ENCODE measurements at places on chromosomes 3 and 15.

DNA sequence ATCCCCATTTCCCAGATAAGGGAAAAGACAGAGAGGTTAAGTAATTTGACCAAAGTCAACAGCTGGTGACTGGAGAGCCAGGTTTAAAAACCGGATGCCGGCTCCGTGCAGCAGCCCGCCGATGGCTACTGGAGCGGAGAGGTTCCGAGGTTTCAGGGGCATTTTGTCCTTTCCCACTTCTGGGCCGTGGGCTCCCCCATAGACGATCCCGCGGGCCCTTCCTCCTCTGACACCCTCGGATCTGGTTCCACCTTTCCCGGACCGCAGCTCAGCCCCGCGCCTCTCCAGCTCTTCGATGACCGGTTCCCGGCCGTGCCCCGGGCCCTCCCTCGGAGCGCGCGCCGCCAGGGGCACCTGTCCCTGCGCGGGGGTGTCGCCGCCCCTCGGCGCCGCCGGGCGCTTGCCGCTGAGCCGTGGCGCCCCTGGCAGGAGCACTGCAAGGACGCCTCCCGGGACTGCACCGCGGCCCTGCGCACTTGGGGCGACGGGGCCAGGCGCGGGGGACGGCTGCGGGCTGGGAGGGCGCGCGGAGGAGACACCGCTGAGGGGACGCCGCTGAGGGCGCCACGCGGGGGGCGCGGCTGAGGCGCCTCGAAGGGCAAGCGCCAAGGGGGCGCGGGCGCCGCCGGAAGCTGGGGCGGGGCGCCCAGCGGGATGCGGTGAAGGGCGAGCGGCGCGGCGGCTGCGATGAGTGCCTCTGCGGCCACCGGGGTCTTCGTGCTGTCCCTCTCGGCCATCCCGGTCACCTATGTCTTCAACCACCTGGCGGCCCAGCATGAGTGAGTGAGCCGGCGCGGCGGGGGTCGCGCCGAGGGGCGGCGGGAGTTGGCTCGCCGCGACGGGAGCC lies at the start of gene TM6SF1:
Gene TM6SF1 (plus strand): TSS at position 652 of the 847 bp plus-strand sequence. CDS start 36 bp downstream, at position 688.
- no peak for DNase-seq

- DNase-seq, result no peak
These were observed 327.9 kb upstream of the EPHA3 start for GRCh38 chr3:88779482-88779881.

DNA sequence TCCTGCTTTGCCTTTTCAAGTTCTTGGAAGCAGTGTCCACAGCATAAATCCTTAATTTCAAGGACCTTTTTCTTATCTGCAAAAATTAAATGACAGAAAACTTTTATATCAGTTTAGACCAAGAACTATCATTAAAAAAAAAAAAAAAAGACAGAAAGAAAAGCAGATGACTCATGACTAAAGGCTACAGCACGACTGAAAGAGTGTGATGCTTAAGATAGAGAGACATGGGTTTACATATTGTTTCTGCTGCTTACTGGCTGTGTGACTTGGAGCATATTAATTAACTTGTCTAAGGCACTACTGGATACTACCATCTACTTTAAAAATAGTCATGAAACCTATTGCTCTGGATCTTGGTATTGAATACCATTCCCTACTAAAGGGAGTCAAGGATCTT lies 62.3 kb downstream of the CEP152 start:
- no peak for DNase-seq

DNA sequence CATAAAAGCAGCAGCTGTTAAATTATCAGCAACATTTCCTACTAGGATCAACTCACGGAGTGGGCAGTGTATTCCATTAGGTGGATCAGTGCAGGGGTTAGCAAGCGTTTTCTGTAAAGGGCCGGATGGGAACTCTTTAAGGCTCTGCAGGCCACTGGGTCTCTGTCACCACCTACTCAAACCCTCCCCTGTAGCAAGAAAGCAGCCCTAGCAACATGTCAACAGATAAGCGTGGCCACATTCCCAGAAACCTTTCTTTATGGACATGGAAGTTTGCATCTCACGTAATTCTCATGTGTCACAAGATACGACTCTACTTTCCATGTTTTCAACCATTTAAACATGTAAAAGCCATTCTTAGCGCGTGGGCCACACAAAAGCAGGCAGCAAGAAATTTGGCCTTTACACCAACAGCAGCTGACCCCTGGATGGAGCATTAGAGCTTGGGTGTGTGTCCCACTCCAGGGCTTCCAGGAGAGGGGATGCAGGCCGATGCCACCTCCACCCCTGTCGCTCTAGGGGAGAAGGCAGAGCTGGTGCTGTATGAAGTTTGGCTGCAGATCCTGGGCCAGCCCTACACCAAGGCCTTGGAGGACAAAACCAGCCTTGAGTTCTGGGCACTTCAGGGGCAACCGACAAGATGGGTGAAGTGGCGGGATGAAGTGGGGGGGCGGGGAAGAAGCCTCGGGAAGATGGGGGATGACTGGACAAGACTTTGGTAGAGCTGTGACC lies 48.2 kb upstream of the CSPG4 start:
- no peak for DNase-seq

DNA sequence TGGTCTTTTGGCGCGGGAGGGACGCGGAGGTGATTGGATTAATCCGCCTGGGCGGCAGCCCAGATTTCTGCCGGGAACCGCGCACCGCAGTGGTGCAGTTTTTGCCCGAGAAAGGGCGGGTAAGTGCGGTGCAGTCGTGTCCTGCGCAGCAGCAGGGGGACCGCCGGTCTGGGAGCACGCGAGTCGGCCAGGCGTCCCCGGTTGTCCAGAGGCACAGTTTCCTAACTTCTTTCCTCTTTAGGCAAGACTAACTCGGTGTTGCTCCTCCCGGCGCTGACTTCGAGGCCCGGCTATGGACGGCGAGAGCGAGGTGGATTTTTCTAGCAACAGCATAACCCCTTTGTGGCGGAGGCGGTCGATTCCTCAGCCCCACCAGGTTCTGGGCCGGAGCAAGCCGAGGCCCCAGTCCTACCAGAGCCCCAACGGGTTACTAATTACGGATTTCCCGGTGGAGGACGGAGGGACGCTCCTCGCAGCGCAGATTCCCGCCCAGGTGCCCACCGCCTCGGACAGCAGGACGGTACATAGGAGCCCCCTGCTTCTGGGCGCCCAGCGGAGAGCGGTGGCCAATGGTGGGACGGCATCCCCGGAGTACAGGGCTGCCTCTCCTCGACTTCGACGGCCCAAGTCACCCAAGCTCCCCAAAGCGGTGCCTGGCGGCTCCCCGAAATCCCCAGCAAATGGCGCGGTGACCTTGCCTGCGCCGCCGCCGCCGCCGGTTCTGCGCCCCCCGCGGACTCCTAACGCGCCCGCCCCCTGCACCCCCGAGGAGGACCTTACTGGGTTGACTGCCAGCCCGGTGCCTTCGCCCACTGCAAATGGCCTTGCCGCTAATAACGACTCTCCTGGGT lies 736 bp downstream of the ARHGEF26 start:
- no peak for DNase-seq

- no peak for DNase-seq
These were observed 133.0 kb downstream of the FBLN2 start for GRCh38 chr3:13681931-13682330.

GRCh38 chr3:56375654-56376053 lies 92.6 kb downstream of the ERC2 start:
- DNase-seq, result no peak

DNA sequence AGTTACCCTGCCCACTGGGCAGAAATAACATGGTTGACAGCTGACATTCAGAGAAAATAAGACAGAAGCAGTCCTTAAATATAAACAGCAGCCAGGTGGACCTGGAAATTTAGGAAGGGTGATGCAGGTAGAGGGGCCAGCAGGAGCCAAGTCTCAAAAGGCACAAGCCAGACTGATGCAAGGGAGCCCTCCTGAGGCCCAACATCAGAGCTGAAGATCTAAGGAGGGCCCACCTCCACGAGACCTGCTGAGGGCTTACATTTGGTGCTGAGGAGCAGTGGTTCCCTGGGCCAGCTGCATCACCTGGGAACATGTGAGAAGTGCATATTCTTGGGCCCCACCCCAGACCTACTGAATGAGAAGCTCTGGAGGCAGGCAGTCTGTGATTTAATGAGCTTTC lies 105.5 kb upstream of the TRIM42 start:
- DNase-seq, result no peak

DNA sequence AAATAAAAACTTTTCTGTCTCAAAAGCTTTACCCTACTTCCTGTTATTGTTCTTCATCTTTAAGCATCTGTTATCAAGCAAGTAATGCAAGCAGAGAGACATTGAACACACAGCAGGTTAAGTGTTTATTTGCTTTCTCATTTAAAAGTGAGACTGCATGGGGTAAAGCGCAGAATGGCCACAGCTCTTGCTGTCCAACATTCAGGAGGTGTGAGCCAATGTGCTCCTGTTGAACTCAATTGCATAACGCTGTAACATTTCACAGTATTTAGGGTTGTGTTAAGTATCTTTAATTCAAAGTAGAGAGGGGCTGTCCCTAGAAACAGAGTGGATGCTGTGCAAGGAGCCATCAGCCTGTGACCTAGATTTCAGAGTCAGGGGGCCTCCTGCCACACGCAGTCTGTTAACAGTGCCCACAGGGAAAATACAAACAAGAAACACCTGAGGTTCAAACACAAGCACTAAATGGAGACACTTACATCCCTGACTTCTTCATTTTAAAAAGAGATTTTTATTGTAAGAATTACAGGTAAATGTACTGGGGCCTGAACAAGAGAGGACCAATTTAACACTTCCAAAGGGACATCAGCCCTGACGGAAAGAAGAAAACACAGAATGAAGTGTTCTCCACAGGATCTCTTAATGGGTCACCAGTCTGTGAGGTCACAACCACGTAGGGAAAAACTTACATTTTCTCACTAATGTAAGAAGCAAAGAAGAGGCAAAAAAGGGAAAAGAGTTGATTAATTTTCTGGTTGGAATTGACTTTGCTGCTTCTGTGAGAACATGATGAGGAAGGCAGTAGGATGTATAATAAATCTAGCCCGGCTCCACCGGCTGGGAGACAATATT lies 815.1 kb downstream of the VGLL3 start:
- peak; percentile 77 for DNase-seq

- DNase-seq, result no peak
These were observed 199.3 kb upstream of the TBC1D5 start for GRCh38 chr3:17941766-17942165.

- no peak for DNase-seq
These were observed 153.8 kb downstream of the EEFSEC start for GRCh38 chr3:128307029-128307633.

DNA sequence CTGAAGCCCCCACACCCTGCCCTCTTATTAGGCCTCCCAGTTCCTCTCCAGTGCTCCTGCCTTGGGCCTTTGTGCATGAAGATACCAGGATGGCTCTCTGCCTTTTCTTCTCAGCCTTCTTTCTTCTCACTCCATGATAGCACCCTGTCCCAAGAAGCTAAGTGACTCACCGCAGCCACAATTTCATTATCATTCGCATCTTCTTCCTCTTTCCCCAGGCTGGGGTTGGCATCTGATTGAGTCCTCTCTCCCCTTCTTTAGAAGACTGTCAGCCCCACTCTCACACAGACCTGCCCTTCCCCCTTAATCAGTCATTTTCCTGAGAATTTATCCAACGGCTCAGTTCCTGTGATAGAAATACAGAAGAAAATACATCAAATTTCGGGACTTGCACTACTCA lies 102.0 kb downstream of the STAC start:
- no peak for DNase-seq

GRCh38 chr3:107685383-107685782 lies 162.6 kb downstream of the BBX start:
- DNase-seq, result no peak

DNA sequence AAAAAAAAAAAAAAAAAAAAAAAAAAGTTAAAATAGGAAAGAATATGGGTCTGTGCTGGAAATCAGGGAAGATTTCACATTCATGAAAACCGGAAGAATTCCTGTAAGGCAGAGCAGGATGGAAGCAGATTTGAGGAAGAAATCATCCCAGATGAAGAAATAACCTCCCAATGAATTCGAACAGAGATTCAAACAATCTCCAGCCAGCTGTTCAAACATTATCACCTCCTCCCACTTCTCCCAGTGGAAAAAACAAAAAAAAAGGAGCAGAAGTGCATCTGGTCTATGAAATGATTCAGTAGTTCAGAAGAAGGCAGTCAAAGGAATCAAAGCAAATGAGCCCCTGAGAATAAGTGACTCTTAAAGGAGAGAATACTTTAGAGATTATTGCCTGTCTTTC lies 33.1 kb downstream of the CP start:
- DNase-seq, result no peak

DNA sequence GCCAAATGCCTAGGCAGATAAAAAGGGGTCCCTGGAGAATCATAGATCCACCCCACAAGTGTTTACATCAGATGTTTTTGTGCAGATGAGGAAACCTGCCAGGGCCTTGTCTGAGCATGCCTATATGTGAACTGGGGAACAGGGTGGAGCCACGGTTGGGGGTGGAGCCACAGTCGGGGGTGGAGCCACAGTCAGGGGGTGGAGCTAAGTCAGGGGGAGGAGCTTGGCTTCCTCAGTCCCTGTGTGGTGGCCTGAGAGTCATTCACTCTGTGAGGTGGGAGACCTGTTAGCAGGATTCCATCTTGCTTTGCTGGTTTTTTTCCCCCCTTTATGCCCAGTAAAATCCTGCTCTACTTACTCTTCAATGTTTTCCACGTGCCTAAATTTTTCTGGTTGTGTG lies 57.8 kb upstream of the TGFBR2 start:
- DNase-seq, result no peak

GRCh38 chr15:35182841-35183479 lies 97.9 kb upstream of the NANOGP8 start:
- DNase-seq, result peak; percentile 50

DNA sequence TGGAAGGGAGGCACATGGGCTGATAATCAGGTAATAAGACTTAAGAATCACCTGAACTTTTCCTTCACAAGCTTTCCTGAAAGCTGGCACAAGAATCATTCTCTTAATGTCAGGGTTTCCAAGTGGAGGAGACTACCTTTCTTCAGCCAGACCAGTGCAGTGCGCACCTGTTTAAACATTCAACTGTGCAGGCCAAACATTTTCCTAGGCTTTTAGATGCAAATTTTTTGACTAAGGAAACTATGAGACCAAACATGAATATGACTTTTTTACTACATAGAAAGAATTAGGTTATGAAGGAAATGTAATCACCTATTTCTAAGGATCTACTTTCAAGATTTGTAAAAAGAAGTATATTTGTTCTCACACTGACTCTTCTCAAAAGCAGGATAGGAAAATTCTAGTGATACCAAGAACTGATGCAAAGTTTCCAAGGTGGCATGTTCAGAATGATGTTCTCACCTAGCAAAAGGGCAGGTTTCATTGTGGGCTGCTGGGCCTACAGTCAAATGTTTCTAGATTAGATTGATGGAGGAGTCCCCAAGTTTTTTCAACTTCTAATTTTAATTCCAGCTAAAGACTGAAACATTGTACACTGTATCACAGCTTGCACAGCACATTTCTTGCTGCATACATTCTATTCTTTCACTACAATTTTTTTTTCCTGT lies 339.1 kb downstream of the TIGIT start:
- DNase-seq, result no peak
